RKO (cell line): ENCODE measurements at places on chromosomes 5 and 9.

DNA sequence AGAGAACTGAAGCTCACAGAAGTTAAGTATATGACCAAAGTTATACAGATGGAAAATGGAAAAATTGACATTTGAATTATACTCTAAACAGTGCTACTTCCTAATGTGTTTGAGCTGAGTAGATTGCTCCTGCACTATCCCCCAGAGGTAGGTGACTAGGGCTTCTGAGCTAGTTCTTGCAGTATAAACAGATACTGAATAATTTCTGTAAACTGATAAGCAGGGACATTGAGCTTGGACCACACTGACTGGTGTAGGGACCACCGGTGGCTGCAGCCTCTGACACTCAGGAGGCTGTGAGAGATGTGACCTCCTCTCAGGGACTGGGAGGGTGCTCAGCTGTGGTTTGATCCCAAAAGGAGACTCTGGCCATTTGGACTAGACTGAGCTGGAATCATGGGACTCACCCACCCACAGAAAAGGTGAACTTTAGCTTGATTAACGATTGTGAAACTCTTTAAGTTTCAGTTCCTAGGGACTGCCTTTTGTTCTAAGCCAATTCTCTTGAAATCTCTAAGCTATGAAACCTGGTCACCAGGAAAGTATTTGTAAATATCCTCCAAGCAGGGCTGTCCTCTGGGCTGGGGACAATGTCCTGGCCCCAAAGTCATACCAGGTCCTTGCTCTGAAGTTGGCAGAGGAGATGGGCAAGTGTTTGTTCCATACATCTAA is 291.5 kb downstream of the SEC61B start:
- no peak for DNase-seq

GRCh38 chr9:97571664-97572063 is 61.5 kb downstream of the TSTD2 start:
- DNase-seq, result no peak

- DNase-seq, result peak; percentile 51
Measured at GRCh38 chr9:127763918-127764384, 14.5 kb downstream of the SH2D3C start.

GRCh38 chr5:65880496-65881072 is 45.8 kb upstream of the ERBIN start:
- DNase-seq, result no peak

DNA sequence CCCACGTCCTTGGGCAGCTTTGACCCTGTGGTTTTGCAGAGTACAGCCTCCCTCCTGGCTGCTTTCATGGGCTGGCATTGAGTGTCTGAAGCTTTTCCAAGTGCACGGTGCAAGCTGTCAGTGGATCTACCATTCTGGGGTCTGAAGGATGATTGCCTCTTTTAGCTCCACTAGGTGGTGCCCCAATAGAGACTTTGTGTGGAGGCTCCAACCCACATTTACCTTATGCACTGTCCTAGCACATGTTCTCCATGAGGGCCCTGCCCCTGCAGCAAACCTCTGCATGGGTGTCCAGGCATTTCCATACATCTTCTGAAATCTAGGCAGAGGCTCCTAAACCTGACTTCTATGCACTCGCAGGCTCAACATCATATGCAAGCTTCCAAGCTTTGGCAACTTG is 644.2 kb upstream of the CDH9 start:
- DNase-seq, result no peak

DNA sequence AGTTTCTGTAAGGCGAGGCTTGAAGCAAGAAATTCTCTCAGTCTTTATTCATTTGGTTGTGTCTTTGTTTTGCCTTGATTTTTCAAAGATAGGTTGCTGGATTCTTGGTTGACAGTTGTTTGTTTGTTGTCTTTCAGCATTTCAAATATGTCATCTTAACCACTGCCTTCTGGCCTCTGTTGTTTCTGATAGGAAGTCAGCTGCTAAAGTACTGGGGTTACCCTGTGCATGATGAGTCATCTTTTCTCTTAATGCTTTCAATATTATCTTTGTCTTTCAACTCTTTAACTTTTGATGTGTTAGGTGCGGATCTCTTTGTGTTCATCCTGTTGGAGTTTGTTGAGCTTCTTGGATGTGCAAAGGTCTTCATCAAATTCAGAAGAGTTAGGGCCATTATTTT is 1571.3 kb downstream of the MAT2B start:
- no peak for DNase-seq

DNA sequence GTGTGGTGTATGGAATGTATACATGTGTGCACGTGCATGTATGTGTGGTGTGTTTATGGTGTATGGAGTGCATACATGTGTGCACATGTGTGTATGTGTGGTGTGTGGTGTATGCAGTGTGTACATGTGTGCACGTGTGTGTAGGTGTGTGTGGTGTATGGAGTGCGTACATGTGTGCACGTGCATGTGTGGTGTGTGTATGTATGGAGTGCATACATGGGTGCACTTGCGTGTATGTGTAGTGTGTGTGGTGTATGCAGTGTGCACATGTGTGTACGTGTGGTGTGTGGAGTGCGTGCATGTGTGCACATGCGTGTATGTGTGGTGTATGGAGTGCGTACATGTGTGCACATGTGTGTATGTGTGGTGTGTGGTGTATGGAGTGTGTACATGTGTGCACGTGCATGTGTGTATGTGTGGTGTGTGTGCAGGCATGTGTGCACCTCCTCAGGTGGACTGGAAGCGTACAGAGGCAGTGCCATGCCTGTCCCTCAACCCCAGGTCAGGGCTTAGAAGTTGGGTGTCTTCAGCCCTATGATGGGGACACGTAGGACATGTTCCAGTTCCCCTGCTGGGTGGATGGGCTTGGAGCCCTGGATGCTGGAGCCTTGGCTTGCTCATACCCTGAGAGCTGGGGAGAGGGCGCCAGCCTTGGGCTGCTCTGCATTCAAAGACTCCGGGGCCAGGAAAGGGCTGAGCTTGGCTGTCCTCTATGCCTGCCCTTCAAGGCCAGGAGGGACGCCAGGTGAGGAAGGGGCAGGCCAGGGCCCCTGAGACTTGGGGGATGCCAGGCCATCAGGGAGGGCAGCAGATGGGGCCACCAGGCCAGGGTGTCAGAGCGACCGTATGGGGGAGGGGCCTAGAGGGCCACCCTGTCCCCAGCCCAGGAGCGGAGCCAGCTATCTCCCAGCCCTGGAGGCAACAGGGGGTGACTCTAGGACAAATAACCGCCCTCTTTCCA is 12.2 kb downstream of the MYMK start:
- no peak for DNase-seq

DNA sequence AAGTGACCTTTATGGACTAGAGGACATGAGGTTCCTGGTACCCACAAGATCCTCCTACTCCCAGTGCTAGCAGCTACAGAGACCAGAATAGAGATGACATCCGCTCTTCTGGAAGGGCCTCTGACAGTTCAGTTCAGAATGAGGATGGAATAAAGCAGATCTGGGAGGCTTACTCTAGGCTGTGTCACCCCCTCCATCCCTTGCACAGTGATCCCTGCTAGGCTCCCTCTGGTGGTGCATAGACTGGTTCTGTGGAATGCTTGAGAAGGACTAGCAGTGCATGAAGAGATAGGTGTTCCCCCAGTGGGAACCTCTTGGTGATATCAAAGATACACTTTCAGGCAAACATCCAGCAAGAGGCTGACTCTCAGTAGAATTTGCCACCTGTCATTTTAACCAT is 83.0 kb downstream of the NPR3 start:
- no peak for DNase-seq

DNA sequence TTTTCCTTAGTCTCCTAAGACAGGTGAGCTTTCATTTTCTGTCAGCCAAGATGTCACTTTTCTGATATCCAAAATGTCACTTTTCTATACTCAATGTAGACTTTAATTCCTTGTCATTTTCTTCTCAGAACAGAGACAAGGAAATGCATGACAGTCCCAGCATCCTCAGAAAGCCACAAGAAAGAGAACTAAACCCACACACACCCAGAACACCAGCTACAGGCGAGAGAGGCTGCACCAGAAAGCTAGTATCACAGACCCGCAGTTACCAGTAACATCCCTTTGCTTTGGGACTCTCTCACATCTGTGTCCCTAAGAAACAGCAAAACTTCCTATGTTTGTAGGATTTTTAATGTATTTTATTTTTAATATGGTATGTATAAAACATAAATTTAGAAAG is 17.1 kb downstream of the TRMO start:
- DNase-seq, result no peak
